ENCODE measurements at places on chromosomes 5 and 9. TPM values are rescaled to one million over a fixed set of nuclear protein-coding genes. Genes with fewer than 3 reads are reported as not detected.

Gene TMEM252
- not detected for total RNA-seq

Gene SLC25A51
- total RNA-seq = 26.7 TPM

- no peak for DNase-seq
These were observed 111.4 kb downstream of the C9orf50 start for GRCh38 chr9:129509533-129509928.

- DNase-seq = no peak
These were observed 13.4 kb downstream of the AUH start for GRCh38 chr9:91348191-91348807.

DNA sequence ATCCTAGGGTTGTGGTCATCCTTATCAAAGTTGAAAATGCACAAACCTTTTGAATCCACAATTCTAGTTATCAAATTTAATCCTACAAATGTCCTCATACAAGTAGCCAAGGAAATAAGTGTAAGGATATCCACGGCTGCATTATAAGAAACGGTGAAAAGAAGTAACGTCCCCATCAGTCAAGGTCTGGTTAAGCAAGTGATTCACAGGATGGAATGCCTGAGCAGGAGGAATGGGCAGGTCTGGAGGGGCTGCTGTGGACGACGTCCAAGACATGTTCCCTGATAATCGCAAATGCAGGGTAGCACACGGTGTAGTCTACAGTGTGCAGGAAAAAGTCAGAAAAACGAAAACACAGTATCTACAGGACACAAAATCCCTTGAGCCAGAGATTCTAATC, 118.6 kb downstream of the ADAMTS2 start:
- no peak for DNase-seq

- DNase-seq = no peak
These were observed 546 bp downstream of the DNAJB5 start for GRCh38 chr9:34989946-34990635.
